ENCODE measurements at places on chromosomes 1 and 21.

- no peak for DNase-seq
Measured at GRCh38 chr1:220382994-220383393, 110.7 kb upstream of the RAB3GAP2 start.

GRCh38 chr21:33492571-33492970 lies 1.1 kb upstream of the DNAJC28 start:
- DNase-seq, result no peak

- DNase-seq, result no peak
Measured at GRCh38 chr1:70504176-70504820, 93.2 kb downstream of the CTH start.

DNA sequence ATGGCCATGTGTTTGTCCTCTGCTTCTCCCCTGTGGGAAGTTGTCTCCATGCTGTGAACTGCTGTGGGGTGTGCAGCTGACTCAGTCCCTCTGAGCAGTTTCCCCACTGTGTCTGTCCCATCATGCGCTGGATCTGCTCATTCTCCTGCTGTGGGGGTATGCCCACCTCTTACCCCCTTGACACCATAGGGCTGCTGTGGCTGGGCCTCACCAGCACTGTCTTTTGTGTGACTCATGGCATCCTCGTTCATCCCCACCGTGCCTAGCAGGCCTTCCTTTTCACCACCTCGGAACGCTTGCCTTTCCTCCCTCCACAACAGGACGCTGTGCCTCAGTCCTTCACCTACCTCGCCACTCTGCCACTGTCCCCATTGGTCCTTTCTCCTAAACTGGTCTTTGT lies 27.3 kb downstream of the VANGL2 start:
- no peak for DNase-seq

DNA sequence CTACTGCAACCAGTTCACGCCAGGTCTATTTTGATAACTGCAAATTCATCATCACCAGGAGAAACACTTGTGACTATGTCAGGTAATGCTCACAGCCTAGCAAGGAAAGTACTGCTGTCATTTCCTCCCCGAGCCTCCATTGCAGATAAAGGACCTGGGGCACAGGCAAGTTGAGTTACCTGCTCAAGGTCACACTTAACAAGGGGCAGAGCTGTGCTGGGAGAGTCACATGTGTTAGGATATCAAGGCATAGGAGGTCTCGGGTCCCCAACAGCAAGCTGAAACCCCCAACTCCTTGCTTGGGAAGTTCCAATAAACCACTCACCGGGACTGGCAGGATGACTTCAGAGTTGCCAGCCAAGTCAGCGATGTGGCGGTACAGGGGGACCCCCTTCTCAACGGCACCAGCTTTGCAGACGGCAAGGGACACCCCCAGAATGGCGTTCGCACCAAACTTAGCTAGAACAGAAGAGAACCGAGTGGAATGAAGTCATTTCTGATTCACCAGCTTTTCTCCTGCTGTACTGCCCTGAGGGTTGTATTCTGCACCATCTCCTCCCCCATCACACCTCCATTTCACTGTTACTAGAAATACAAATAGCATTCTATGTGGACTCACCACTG lies 11.6 kb downstream of the ENO1 start:
- no peak for DNase-seq

- no peak for DNase-seq
Measured at GRCh38 chr1:43990271-43991199, 864 bp upstream of the CCDC24 start.

DNA sequence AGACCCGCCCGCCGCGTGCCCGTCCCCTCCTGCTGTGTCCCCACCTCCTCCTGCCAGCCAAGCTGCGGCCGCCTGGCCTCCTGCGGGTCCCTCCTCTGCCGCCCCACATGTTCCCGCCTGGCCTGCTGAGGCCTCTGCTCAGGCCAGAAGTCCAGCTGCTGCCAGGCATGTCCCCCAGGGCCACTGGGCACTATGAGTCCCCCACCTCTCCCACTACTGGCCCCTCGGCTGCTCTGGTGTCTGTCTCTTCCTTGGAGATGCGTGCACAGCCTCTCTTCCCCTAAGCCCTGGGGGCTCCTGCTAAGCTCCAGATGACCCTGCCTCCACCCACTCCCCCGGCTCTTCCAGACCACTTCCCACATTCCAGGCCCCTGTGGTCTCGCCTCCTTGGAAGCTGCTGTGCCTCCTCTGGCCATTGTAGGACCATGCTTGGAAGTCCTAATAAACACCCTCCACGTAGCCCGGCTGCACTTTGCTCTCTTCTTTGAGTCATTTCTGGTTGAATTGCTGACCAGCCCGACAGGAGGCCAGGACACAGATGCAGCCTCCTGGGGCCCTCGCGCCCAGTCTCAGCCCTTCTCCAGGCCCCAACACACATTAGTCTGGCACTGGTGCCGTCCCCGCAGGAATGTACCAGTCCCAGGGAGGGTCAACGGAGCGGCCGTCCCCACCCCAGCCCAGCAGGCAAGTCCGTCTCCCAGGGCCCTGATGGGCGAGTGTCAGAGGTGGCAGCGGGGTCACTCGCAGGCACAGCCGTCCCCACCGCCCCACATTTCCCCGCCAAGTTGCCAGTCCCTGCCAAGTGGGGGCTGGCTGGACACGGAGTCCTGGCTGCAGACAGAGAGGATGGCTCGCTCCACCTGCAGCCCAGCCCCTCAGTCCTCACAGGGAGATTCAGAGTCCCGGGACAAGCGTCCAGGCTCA lies 1.1 kb downstream of the KRTAP10-12 start:
- no peak for DNase-seq

DNA sequence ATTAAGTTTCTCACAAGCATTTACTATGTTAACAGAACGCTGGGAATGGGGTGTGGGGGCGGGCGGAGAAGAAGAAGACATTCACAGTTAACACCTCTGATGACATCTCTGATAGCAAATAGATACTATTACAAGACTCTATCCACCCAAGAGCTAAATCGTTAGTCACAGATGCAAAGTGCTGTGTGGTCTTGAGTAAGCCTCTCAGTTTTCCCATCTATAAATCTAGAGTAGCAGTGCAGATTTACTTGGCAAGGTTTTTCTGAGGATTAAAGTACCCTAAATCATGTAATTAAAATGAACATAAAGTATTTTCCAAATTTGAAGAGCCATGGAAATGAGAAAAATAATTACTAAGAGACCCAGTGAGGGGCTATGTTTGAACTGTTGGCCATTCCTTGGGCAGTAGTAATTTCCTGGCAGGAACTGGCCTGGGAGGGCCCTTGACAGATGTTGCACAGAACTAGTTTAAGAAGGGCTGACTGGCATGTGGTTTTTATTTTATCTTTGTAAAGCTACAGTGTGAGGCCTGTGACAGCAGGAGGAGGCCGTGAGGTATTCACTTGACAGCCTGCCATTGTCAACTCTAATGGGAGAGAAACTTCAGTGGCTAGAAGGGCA lies 58.7 kb upstream of the APOBEC4 start:
- no peak for DNase-seq

DNA sequence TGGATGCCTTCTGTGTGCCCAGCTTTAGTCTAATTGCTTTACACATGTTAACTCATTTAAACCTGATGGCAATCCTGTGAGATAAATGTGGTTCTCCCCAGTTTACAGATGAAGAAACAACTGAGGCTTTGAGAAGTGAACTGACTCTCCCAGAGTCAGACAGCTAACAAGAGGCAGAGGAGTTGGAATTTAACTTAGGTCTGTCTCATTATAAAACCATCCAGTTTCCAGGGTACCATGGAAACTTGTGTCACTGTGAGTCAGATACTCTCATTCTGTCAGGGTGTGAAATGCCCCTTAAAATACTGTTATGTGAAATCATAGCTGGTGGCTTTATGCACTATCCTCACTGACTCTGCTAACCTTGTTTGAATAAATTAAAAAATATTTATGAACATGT lies 206.6 kb downstream of the PBX1 start:
- no peak for DNase-seq

GRCh38 chr1:238485912-238486209 lies 595.1 kb upstream of the ZP4 start:
- no peak for DNase-seq

- DNase-seq, result no peak
Measured at GRCh38 chr21:44925378-44925755, 4.7 kb upstream of the ITGB2 start.

DNA sequence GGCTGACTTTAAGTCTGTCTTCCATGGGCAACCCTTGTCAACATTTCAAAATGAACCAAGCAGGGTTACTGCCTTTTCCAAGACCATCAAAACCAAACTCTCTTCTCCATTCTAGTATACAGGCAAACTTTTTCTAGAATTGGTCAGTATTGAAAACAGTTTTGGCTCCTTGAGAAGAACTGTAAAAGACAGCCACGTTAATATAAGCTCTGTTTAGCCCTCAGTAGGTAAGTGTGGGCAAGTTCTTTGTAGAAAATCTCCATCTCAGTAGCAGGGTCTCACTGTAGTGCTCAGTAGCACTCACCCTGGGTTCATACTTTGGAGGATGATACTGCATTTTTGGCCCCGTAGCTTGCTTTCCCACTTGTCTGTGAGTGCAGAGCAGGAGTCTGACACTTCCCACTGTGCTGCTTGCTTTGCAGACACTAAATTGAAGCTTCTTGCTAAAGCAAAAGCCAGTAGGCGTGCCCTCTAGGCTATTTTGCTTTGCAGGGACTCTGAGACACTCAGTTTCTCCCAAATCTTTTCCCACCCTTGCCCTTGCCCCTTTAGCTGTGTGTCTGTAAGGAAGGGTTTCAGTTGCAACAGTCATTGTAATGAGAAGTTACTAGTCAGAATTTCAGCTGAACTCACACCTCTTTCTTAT lies 34.3 kb upstream of the CACYBP start:
- DNase-seq, result no peak
